ENCODE measurements at places on chromosomes 2 and 18.

DNA sequence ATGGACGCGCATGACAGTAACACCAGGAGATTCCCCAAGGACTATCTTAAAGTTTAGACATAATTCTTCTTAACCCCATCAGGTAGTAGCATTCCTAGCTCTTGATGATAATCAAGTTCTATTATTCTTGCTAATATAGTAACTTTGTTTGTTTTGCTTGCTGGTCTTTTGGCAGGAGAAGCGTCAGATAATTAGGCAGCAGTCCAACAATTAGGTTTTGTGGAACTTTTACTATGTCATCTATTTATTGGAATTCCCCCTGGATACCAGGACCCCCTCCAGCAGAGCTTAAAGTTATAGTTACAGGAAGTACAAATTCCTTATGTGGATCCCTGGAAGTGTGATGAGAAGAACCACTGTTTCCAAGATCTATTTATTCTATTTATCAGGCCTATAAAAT, 1138.0 kb upstream of the FAM98A start:
- DNase-seq: no peak

- no peak for DNase-seq
Measured at GRCh38 chr2:72797740-72798139, 28.1 kb downstream of the EXOC6B start.

DNA sequence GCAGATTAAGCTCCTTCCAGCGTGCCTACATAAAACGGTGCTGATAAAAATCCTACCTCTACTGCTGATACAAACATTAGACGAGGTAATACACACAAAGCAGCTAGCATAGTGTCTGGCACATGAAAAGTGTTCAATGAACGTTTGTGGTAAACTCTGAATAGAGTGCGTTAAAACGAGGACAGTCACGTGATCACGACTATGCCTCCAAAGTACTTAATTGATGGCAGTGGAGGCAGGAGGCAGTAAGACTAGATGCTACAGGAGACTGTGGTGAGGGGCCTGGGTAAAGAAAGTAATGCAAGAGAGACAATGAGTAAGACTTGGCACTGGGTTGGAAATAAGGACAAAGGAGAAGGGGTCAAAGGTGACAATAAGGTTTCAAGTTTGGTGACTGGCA, 32.1 kb upstream of the LHCGR start:
- DNase-seq: no peak

DNA sequence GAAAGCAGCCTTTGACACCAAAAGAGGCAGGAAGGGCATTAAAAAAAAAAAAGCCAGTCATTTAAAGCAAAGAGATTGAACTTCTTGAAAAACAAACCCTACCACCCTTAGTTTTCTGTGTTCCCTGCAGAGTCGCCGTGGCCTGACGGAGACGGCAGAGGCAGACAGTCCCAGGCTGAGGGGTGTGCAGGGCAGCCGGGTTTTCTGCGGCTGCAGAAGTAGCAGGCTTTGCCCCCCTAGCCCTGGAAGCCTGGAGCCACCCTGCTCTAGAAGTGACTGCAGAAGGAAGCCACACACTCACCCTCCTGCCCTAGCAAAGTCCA, 2.8 kb downstream of the INPP5D start:
- no peak for DNase-seq

GRCh38 chr18:57437402-57437765, 2.2 kb downstream of the ONECUT2 start:
- DNase-seq: peak; percentile 49

DNA sequence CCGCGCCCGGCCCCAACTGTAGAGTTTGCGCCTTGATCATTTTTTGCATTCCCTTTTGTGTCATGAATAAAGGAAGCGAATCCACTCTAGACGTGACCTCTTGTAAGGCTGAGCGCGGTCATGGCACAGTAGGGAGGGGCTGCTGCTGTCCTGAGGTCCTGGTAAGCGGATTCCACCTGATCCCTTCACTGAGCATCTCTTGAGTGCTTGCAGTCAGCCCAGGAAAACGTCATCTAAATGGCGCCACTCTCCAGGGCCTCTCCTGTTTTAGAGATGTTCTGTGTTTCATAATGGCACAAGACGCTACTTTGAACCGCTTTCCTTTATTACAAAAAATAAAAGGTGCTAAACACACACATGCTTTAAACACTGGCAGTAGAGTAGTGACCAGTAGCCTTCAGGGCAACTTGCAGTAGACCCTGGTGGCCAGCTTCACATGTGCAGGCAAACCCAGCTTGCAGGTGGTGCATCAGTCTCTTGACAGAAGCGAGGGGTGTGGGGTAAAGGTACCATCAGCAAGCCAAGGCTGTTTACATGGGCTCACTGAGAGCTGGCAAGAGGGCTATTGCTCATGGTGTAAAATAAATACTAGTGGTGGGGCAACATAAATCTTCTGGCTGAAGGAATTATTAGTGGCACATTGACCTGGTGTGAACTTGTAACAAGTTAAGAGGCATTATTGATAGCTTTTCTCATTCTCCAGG, 43.0 kb upstream of the ACKR3 start:
- DNase-seq: no peak

DNA sequence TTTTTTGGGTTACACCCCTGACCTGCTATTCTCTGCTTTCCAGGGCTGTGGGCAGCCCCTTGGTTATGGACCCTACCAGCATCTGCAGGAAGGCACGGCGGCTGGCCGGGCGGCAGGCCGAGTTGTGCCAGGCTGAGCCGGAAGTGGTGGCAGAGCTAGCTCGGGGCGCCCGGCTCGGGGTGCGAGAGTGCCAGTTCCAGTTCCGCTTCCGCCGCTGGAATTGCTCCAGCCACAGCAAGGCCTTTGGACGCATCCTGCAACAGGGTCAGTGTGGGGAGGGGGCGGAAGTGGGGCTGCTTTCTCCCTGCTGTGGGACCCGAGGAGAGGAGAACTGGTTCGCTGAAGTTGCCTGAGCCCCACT, 9.7 kb upstream of the WNT10A start:
- no peak for DNase-seq

DNA sequence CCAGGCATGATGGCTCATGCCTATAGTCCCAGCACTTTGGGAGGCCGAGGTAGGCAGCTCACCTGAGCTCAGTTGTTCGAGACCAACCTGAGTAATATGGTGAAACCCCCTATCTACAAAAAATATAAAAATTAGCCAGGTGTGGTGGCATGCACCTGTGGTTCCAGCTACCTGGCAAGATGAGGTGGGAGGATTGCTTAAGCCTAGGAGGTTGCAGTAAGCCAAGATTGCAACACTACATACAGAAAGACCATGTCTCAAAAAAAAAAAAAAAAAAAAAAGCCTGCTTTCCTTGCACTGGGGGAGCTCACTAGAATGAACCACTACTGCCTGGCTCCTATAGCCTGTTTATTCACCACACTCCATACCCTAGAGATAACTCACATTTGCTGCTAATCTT, 7.4 kb upstream of the MAT2A start:
- DNase-seq: no peak

- no peak for DNase-seq
Measured at GRCh38 chr2:175627405-175627804, 374.7 kb downstream of the LNPK start.

DNA sequence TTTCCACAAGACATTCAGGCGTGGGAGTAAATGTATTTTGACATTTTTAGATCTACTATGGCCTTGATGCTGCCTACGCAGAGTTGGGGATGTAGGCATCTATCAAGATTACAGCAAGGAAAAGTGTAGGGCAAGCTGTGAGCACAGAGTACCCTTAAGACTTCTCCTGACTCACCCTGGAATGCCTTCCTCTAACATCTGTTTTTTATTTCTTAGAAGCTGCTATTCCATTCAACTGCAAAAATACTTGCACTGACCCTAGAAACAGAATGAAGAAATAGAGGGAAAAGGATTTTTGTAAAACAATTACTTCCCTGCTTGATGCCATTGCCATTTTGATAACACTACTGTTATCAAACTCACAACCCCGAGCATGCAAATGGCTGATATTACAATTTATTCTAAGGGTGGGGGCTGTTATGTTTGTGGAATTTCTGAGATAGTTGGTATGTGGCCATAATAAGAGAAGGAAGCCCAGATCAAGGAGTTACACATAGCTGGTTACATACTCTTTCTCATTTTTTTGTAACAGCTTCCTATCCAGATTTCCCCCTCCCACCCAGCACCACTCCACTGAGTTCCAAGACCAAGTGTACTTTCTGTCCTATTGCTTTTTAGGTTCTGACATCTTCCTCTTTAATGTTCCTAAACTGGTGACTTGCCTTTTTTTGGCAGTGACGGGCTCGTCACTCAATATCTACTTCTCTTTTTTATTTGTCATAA, 6.0 kb upstream of the ROCK1 start:
- no peak for DNase-seq

- DNase-seq: no peak
Measured at GRCh38 chr18:76167410-76167809, 327.6 kb downstream of the ZNF516 start.

- DNase-seq: no peak
Measured at GRCh38 chr2:237731663-237732062, 66.9 kb upstream of the RBM44 start.

DNA sequence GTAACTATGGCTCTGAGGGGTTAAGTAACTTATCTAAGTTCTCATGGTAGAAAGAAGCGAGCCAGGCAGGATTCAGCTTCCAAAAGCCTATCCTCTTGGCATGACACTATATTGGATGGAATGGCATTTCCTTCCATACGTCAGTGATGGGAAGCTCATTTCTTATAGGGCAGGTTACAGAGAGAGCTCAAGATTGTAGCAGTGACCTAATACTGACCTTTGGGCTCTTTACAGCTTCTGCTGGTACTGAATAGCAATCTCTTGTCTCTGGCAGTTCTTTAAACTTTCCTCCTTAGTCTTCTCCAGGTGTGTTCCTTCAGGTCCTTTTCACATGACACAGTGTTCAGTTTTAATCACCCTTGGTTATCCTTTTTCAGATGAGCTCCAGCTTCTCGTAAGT, 133.0 kb downstream of the HRH4 start:
- DNase-seq: no peak

- peak; percentile 6 for DNase-seq
Measured at GRCh38 chr2:159290289-159290907, 3.9 kb upstream of the WDSUB1 start.

GRCh38 chr18:13618760-13619438, 107.5 kb downstream of the FAM210A start:
- DNase-seq: no peak

GRCh38 chr2:70011335-70011734, 49.9 kb upstream of the ASPRV1 start:
- DNase-seq: no peak

DNA sequence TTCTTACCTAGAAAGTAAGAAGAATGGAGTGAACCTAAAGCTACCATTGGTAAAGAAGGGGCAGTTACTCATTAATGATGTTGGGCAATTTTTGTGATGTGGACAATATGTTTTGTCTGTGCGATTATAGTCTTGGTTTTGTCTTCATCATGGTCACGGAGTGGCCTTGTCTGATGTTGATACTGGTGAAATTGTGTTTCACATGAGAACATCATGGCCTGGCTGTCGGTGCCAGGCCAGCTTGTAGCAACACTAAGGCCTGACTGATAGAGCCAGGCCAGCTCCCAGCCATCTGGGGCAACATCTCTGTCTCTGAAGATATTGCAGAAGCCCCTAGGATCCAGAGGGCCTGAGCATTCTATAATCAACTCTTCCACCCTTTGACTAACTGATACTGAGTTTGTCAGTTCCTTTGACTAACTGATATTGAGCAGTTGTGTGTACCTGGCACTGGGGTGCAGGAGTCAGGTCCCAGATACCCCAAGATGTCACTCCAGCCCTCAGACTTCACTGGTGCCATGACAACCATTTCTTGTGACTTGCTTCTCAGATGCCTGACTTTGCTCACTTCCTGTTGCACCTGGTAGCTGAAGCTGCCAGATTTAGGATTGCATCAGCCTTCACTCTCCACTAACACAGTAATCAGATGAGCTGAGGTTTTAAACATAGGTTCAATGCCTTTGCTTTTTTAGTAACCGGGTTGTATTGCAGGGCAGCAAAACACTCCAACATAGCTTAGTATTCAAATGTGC, 62.5 kb downstream of the RPIA start:
- DNase-seq: no peak

DNA sequence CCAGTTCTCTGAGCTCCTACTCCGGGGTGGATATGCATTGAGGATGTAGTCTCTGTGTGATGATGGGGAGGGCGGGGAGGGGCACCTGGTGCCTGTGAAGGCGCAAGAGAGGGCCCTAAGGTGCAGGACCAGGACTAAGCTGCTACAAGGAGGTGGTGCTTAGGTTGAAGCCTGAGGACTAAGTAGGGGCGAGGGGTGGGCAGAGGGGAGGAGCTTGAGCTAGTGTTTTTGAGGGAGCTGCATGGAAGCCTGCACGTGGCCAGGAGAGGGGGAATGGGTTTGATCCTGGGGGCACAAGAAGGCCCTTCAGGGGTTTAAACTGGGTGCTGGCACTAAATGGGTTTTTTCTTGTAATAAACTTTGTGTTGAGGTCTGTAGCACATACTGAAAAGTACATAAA, 105.0 kb downstream of the UGGT1 start:
- no peak for DNase-seq

GRCh38 chr2:23069923-23070322, 315.1 kb upstream of the KLHL29 start:
- no peak for DNase-seq

GRCh38 chr2:222450021-222450420, 25.7 kb downstream of the SGPP2 start:
- no peak for DNase-seq

GRCh38 chr2:236525411-236525997, 44.1 kb upstream of the ACKR3 start:
- DNase-seq: no peak

DNA sequence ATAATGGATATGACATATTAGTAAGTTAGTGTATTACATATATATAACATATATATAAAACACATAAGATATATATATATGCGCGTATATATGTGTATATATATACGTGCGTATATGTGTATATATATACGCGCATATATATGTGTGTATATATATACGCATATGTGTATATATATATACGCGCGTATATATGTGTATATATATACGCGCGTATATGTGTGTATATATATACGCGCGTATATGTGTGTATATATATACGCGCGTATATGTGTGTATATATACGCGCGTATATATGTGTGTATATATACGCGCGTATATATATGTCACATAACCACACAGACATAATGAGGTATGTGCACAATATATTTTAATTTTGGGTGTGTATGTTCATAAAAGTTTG, 327.8 kb downstream of the MEIS1 start:
- DNase-seq: no peak

- DNase-seq: no peak
Measured at GRCh38 chr2:6933911-6934310, 16.7 kb downstream of the RNF144A start.

- DNase-seq: no peak
Measured at GRCh38 chr2:98472132-98472650, 27.5 kb downstream of the INPP4A start.

- no peak for DNase-seq
Measured at GRCh38 chr18:76367168-76368125, 127.6 kb downstream of the ZNF516 start.

- no peak for DNase-seq
Measured at GRCh38 chr2:42984081-42984480, 191.7 kb upstream of the HAAO start.

GRCh38 chr2:78132391-78133370, 610.5 kb upstream of the LRRTM4 start:
- no peak for DNase-seq

All from HuH-7 (cell line).